Right atrium auricular region (tissue), 2 donors: ENCODE measurements at places on chromosomes 1 and 21. TPM values are rescaled to one million over a fixed set of nuclear protein-coding genes. Genes with fewer than 3 reads are reported as not detected.

Gene C4BPA
- not detected for total RNA-seq

Gene SLC16A4
- 8.9 TPM for total RNA-seq

Gene ACKR1
- total RNA-seq = 13.3 TPM

Gene SV2A
- 6.3 TPM for total RNA-seq
